Epithelial cell of proximal tubule (primary cell): ENCODE measurements at places on chromosomes 4 and X. TPM values are rescaled to one million over a fixed set of nuclear protein-coding genes. Genes with fewer than 3 reads are reported as not detected.

- no peak for DNase-seq
Measured at GRCh38 chr4:26201120-26201519, 119.7 kb upstream of the RBPJ start.

GRCh38 chr4:84691170-84691691, 108.3 kb downstream of the CDS1 start:
- no peak for DNase-seq

DNA sequence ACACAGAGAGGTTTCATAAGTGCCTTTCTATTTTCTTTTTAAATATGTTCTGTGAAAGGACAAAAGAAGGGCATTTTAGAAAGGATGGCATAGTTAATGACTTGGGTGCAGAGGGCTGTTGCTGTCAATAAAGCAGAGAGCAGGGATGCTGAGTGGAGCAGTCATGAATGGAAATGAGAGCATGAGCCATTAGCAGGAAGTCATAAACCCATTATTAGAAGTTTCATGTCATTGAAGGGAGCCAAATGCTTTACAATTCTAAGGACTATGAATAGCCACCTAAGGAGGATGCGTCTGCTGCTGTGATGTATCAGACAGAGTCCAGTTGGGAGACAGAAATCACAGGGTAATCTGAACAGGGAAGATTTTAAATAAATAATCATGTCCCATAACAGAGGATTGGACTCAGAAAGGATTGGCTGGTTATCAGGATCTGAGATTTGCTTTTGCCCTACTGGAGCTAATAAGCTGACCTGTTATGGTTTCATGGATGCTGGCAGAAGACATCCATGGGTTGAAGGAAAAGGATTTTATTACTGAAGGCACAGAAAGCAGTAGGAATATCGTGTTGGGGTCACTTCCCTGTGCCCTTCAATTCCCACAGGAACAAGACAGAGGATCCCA, 47.5 kb upstream of the WDR19 start:
- DNase-seq, result no peak

GRCh38 chr4:128341634-128342033, 54.0 kb upstream of the PGRMC2 start:
- DNase-seq, result no peak

Gene SLC9A7
- 10.7 and 23.2 TPM in 2 replicates for total RNA-seq

Gene VSIG4
- not detected in 2 replicates for total RNA-seq

DNA sequence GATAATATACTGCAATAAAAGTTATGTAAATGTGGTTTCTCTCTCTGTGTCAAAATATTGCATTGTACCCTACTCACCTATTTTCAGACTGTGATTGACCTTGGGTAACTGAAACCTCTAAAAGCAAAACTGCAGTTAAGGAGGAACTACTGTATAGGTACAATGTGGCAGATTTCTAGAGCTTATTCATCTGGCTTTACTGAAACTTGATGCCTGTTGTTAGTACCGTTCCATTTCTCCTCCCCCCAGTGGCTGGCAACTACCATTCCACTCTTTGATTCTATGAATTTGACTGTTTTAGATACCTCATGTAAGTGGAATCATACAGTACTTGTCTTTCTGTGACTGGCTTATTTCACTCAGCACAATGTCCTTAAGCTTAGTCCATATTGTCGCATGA, 61.9 kb downstream of the HOPX start:
- no peak for DNase-seq

GRCh38 chr4:93759506-93759905, 69.0 kb upstream of the ATOH1 start:
- DNase-seq, result no peak

DNA sequence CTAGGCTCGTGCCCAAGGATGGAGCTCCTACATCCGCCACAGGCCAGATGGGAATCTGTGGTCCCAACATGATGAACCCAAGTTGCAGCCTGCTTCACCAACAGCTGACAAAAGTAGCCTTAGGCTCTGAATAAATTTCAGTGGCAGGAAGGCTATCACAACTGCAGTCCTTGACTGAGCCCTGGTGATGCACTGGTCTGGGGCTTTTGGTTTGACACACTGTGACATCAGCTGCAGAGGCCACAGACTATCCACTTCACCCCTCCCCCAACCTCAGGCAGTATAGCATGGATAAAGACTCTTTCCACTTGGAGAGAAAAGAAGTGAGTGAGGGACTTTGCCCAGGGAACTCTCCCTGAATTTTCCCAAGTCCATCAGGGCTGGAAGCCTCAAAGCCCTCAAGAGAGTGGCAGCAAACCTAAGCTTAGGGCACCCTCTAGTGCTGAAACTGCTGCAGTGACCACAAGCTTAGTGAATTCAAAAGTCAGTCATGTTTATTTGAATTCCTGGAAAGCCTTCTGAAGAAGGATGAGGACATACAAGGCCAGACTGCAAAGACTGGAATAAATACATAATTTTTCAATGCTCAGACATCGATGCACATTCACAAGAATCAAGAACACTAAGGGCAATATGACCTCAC, 135.0 kb upstream of the TENT5D start:
- DNase-seq, result peak; percentile 22

DNA sequence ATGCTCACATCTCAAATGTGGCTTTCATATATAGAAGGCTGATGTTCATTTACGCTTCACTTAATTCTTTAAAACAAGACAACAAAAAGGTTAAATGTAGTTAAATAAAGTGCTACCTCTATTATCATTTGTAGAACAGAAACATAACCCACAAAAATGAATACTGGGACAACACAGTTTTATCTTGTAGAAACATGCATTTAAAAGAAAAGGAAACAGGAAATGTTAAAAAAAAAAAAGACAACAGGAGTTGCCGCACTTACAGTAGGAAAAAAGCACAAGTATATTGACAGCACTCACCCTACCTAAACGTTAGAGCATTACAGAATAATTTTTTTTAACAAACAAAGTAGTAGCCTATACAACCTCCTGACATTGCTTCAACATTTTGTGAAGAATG, 4.8 kb downstream of the THOC2 start:
- no peak for DNase-seq

- DNase-seq, result no peak
Measured at GRCh38 chr4:82773057-82773456, 25.5 kb downstream of the SCD5 start.

DNA sequence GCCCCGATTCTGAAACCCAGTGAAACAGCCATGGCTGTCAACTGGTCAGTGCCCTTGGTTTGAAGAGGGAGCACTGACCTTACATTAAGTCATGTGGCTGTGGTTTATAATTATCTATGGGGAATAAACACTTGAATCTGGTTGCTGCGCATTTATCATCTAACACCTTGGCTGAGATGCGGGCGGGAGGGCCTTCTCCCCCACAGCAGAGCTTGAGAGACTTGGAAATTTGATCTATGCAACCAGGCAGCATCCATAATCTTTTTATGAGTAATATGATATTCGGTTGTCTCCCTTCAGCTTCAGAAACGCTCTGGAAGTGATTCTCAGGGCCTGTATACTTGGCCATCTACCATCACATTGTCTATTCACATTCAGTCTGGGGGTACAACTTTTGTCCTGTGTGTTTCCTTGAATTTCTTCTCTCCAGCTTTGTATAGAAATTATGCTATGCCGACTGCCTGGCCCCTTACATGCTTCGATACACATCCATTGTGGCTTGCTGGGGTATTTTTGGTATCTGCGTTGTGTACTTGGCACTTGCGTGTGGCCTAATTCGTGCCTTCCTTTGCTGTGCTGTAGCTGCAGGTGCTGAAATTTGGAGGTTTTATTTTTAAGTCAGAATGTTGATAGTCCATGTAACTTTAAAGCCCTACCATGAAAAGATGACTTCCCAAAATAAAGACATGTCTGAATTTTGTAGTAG, 321.6 kb downstream of the ARHGAP10 start:
- DNase-seq, result no peak

Gene ERVMER34-1
- 3.5 and 6.5 TPM in 2 replicates for total RNA-seq

GRCh38 chrX:2629316-2630007, 61.6 kb upstream of the CD99 start:
- DNase-seq, result no peak

DNA sequence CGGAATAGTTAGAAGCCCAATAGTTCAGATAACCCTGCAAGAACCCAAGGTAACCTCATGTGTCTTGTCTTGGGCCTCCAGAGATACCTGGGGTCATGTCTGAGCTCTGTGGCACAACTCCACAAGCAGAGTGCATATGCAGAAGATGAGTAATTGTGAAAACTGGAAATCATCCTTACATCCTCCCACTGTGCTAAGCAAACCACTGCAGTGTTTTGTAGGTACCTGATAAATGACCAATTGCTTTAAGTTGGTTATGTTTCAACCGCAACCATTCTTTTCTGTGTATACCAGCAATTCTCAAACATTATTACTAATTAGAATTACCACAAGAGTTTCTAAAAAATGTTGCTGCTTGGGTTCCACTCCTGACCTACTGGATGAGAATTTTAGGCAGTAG, 73.2 kb downstream of the CBLL2 start:
- DNase-seq, result no peak

Gene CSN1S1
- not detected in 2 replicates for total RNA-seq

Gene GAGE2A
- total RNA-seq, result not detected in 2 replicates

DNA sequence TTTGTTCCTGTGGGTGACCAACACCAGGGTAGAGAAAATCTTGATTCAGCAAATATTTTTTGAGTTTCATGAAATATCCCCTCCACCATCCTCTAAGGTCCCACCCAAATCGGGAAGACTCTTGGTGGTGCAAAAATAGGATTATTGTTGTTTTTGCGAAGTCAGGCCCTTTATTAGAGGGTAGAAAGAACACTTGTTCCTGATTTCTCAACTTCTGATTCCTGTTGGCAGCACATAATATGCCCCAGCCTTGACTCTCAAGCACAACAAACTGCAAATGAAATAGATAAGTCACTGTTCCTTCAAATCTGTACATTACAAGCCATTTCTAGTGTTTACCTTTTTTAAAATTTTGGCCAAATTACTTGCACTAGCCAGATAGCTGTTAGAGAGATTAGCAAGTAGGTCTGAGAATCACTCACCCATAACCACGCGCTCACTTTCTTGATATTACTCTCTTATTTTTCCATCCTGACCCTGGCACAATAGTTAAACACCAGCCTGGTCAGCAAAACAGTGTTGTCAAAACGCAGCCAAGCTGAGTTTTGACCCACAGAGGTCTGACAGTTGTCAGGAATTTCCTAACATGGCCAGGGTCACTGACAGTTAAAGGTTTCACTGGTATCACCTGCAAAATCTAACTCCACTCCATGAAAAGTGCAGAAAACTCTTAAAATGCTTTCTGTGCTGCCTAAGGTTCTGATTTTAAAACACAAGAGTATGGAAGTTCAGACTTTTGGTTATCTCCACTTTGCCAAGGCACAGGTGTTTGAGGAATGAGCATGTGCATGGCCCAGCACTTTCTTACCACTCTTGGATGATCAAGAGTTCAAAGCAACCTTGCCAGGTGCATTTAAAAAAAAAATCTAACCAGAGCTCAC, 69.8 kb downstream of the RBM47 start:
- DNase-seq, result no peak

- DNase-seq, result no peak
Measured at GRCh38 chr4:123050018-123050417, 127.6 kb upstream of the NUDT6 start.

- no peak for DNase-seq
Measured at GRCh38 chr4:146462251-146462650, 59.5 kb downstream of the SLC10A7 start.

- no peak for DNase-seq
Measured at GRCh38 chr4:85210353-85210752, 243.9 kb upstream of the WDFY3 start.

DNA sequence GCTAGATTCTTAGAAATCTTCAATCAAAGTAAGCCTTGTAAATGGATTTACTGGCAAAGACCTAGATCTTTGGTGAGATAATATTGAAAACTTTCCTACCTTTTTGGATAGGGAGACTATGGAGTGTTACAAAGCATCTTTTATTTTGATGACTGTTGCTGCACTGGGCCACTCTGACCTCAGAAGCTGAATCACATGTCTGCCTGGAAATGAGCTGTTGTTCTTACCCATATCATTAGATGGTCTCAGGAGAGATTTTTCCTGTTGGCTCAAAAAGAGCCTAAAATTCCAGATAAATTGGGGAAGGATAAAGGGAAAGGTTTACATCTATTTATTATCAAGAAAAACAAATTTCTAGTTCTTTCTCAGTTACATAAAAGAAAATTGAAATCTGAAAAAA, 127.5 kb upstream of the BMP3 start:
- DNase-seq, result no peak

Gene KIT
- total RNA-seq, result 0.12 and 0.22 TPM in 2 replicates

DNA sequence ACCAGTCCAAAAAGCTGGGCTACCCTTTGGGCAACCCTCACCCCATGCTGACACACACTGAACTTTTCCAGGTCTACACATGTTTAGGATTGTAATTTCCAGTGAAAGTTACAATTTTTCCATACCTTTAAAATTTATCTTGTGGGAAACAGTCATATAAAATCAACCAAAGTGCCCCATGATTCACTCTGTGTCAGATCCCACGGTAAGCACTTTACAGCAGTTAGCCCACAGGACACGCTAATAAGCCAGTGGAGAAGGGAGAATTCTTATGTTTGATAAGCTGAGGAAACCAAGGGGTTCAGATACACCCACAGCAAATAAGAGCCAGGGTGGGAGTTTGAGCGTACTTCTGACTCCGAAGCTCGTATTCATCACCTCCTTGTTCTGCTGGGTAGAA, 72.4 kb upstream of the TBL1X start:
- DNase-seq, result no peak

Gene UCP1
- total RNA-seq, result 0.43 TPM in 1 of 2 replicates, not detected in the other

GRCh38 chrX:85419293-85419692, 39.8 kb upstream of the POF1B start:
- DNase-seq, result no peak

DNA sequence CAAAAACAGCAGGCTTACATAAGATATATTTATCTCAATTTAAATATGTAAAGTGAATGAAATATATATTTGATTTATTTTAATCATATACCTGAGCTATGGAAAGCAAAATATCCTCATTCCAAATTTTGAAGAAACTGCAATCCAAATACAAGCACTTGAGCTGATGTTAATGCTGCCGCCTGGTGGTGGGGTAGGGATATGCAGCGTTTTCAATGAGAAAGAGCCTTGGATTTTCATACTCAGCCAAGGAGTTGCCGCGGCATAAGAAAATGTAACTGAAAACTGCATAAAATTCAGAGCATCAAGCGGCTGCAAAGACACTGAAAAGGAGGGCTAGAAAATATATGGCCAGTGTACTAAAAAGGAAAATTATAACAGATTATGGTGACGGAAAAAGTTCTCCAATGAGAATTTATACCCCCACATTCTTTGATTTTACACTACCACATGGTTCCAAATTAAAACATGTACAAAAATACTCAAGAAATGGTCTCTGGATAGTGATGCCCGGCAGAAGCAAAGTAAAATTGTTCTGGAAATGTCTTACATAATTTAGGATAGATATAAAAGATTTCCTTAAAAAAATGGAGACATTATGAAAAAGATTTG, 660.3 kb upstream of the PITX2 start:
- DNase-seq, result no peak

- no peak for DNase-seq
Measured at GRCh38 chr4:152951348-152951747, 15.2 kb downstream of the FHDC1 start.
